ENCODE measurements at places on chromosomes 16 and 17.

DNA sequence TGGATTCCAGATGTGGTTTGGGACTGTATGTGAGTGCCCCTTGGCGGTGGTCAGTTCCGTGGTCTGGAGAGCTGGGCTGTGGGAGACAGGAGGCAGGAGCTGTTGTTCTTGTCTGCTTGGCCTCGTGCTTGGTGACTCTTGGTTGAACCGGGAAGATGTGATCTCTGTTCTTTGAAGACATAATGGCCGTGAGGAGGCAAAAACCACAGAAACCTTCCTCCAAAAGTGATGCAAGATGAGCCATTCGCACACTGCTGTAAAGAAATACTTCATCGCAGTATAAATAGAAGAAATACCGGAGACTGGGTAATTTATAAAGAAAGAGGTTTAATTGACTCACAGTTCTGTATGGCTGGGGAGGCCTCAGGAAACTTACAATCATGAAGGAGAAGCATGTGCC is 128.8 kb downstream of the RAP1GAP2 start:
- DNase-seq = no peak

GRCh38 chr17:53499277-53499676 is 323.4 kb upstream of the KIF2B start:
- DNase-seq = no peak

GRCh38 chr17:45380991-45381390 is 51.7 kb downstream of the ARHGAP27 start:
- DNase-seq = no peak

DNA sequence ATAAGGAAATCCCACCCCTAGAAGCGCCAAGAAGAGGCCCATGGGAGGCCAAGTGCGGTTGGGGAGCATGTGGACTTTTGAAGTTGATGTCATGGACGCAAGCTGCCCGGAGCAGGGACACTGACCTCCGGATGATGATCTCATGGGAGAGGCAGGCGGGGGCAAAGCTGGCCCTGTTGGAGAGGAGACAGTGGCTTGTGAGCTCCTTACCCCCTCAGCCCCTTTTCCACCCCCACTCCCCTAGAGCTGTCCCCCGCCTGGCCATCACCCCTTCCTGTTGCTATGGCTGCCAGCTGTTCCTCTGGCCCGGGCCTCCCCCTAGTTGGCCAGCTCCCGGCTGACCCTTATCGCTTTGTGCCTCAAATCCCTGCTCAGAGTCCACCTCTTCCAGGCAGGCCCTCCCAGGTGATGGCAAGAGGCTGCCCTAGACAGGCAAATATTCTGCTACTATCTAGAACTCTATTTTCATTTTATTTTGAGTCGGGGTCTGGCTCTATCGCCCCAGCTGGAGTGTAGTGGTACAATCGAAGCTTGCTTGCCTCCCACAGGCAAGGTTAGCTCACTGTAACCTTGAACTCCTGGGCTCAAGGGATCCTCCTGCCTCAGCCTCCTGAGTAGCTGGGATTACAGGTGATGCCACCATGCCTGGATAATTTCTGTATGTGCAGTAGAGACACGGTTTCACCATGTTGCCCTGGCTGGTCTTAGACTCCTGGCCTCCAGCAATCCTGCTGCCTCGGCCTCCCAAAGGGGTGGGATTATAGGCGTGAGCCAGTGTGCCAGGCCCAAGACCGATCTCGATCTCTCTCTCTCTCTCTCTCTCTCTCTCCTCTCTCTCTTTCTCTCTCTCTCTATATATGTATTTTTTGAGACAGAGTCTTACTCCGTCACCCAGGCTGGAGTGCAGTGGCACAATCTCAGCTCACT is 6.6 kb downstream of the NOTUM start:
- no peak for DNase-seq

GRCh38 chr16:35908942-35909341 is 2449.5 kb downstream of the TP53TG3F start:
- no peak for DNase-seq

DNA sequence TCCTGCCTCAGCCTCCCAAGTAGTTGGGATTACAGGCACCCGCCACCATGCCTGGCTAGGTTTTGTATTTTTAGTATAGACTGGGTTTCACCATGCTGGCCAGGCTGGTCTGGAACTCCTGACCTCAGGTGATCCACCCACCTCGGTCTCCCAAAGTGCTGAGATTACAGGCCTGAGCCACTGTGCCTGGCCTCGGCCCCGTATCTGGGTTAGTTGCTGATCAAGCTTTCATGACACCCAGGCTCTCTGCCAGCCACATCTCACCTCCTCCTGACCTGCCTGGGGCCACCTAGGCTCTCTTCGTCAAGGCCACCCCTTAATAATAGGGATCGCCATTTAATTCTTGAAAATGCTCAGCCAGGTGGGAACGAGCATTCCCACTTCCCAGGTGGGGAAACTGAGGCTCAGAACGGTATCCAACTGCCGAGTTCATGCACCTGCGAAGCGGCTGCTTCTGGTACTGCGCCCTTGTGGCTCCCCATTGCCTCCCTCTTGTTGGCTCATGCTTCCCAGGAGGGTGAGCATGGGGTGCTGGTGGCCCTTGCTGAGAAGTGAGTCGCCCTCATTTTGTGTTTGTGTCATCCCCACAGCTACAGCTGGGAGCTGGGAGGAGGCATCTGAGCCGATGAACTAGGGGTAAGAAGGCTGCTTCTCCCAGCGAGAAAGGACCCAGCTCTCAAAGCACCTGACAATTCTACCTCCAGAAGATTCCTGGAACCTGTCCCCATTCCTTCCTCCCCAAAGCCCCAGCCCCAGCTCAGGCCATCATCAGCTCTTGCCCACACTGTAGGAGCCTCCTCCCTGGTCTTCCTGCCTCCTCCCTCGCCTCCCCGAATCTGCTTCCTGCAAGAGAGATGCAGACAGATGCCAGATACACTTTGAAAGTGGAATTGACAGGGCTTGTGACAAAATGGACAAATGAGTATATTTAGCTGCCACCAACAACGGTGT is 17.3 kb upstream of the SNN start:
- no peak for DNase-seq

DNA sequence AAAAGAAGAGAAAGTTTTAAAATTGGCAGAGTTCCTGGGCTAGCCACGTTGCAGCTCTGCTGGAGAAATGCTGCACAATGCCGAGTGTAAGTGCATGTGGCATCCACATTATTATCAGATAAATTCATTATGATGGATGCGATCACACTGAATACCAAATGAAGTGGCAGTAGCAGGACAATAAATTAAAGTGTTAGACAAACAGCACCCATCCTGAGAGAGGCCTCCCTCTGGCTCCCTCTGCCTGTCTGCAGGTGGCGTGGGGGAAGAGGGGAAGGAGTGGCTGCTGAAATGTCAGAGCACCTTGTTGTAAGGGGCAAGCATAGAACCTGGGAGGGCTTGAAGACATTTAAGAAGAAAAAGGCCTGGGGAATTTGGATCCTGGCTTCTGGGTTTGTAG is 324.1 kb downstream of the HAPSTR1 start:
- DNase-seq = no peak

GRCh38 chr16:23188911-23189310 is 6.4 kb downstream of the SCNN1G start:
- DNase-seq = no peak

All from stimulated activated CD4-positive, alpha-beta T cell treated with anti-CD3 and anti-CD28 coated beads, Interleukin-1b, Interleukin-23, amount 100 ng/mL, for 48 hours (primary cell).